ENCODE measurements at places on chromosomes 3 and 15.

DNA sequence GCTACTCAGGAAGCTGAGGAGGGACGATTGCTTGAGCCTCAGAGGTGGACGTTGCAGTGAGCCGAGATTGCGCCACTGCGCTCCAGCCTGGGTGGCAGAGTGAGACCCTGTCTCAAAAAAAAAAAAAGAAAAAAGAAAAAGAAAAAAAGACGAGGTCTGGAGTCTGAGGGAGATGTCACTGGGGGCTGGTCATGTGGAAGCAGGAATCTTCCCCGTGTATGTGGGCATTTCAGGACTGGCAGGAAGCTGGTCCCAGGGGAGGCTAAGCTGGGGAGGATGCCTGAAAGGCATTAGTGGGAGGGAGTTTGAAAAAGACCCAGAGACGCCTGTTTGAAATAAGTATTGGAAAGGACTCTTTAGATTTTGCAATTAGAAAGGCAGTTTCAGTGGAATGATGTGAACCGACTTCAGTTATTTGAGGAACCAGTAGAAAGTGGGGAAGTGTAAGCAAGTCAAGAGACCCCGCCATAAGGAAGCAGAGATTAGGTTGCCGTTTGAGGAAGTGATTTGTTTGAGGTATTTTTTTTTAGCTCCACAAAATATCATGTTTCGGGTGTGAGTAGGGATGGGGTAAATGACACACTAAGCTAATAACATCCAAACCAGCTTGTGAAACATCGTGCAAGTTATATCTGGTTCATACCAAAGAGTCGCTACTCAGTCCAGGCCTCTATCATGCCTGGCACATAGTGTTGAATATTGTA is 55.5 kb downstream of the ST6GAL1 start:
- no peak for DNase-seq

GRCh38 chr3:30729512-30729911 is 123.1 kb downstream of the TGFBR2 start:
- no peak for DNase-seq

DNA sequence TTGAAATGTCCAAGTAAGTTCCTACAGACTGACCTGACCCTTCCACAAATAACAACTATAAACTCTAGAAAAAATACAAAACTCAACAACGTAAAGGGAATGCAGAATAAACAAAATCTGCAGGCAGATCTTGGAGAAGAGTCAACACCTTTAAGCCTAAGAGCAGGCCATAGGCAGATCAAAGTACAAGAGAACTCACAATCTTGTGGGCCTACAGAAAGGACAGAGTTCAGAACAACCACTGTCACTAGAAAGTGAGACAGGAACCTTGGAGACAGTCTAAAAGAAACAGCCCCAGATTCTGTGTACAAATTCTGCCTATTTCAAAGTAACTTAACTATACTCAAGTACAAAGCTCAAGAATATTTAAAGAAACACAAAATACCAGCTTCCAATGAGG is 31.0 kb downstream of the NEK4 start:
- no peak for DNase-seq

- DNase-seq: no peak
These were observed 86.5 kb downstream of the ST6GAL1 start for GRCh38 chr3:187016639-187017345.

DNA sequence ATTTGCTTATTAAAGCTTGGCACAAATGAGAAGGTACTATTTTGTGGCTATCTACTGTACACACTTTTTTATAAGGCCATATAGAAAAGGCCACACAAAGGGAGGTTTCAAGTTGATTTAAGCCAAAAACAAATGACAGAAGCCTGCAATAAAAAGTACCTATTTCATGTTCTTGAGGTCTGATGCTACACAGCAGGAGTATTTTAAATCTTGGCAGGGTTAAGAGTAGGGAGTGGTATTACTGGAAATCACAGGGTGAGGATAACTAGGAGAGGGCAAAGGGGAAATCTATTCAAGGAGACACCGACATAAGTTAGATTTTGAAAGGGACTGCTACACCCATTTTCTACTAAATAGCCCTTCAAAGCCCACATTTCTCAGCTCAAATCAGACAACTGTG is 146.2 kb downstream of the GREM1 start:
- no peak for DNase-seq

- DNase-seq: no peak
These were observed 1.9 kb downstream of the COL8A1 start for GRCh38 chr3:99640214-99640851.

- no peak for DNase-seq
These were observed 563.0 kb upstream of the CCDC54 start for GRCh38 chr3:106814231-106814630.

DNA sequence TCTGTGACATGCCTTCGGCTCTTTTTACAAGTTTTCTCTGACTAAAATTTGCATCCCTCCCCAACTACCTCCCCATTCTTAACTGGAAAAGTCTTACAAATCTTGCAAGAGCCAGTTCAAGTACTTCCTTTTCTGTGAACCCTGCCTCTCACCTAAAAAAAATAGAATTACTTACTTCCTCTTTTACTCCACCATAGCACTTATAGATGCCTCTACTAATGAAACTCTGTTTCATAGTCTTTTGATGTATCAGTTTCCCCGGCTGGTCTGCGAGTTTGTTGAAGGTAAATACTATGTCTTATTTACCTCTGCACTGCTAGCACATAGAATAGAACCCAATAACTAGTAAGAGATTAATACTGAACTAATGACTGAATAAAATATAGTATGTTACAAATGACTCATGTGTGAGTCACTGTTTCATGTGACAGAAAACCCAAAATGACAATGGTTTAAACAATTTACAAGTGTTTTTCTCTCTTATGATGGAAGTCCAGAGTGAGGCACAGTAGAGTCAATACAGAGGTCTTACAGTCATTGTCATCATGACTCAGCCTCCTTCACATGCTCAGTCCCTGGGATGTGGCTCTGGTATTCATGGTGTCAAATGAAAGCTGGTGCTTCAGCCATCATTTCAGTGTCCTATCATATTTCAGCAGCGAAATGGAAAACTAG is 393.5 kb downstream of the RSL24D1 start:
- DNase-seq: peak; percentile 45

DNA sequence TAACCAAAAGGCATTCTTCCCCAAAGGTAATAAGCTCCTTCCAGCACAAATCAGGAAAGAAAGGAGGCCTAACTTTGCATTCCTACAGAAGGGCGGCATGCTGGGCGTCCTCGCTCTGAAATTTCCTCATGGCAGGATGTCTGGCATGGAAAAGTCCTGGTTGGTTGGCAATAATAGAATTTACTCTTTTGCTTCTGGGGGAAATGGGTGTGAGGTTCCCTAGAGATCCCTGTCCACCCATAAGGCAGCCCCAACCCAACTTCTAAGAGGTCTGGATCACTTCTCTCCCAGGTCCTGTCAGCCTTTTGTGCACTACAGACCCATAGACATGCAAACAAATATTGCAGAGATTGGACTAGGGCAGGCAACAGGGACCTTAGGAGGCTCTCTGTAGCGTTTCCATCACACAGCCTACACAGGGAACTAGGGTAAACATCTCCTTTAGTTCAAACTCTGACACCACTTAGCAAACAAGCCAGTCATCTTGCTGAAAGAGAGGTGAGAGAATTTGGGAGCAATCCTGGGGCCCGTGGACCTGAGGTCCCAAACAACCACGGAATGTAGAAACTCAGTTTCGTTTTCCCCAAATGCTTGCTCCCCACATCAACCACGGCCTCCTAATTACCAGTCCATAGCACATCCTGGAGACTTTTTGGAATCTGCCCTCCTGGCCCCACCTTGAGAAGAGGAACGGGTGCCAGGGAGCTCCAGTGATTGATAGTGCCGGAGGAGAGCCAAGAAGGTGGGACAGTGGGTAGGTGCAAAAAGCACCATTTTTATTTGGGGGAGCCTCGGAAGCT is 2.1 kb downstream of the ZIC4 start:
- no peak for DNase-seq

DNA sequence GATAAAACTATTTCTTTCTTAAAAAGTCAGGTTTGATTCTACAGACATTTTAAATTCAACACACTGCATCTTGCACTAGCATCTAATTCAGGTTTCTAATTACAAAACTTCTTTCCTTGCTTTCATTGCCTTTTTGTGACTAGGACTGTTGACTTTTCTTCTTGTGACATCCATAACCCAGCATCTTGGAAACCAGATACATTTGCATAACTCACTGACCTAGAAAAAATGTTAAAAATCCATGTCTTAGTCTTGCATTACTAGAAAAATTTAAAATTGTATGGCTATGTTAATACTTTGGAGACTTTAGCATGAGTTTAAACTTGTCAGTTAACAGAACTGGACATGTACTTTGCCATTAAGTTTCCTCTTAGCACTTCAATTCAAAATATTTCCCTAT is 72.7 kb downstream of the DTWD1 start:
- DNase-seq: no peak

DNA sequence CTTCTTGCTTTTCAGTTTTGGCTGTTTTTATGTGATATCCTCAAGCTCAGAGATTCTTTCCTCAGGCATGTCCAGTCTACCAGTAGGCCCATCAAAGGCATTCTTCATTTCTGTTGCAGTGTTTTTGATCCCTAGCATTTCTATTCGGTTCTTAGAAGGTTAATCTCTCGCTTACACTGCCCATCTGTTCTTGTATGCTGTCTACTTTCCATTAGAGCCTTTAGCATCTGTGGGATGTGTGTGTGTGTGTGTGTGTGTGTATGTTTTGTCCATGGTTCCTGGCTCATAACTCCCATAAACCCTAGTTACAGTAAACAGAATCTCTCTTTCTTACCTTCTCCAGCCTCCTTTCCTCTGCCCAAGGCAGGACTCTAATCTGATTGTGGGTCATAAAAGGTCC is 5.1 kb upstream of the SLC22A13 start:
- DNase-seq: no peak

- DNase-seq: no peak
These were observed 2.3 kb downstream of the CHP1 start for GRCh38 chr15:41233367-41233771.

GRCh38 chr3:7754653-7755441 is 746.8 kb upstream of the LMCD1 start:
- DNase-seq: no peak

DNA sequence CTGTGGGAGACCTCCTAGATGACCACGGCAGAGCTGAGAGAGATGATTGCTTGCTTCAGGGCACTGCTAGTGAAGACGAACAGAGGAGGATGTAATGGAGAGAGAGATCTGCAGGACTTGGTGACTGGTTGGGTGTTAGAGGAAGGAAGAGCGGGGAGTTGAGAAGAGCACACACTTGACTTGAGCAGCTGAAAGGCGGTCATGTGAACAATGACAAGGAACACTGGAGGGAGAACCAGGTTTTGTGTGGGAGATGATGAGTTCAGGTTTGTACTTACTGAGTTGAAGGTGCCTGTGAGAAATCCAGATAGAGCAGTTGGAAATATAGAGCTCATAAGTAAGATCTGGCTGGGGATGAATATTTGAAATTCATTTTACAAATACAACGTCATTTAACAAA is 40.3 kb downstream of the CDAN1 start:
- no peak for DNase-seq

- DNase-seq: no peak
These were observed 350.9 kb downstream of the ZIC1 start for GRCh38 chr3:147760085-147760484.

- DNase-seq: no peak
These were observed 87.2 kb downstream of the EBLN2 start for GRCh38 chr3:73148682-73149081.

GRCh38 chr3:72890166-72890925 is 2.5 kb downstream of the GXYLT2 start:
- no peak for DNase-seq

GRCh38 chr3:88589138-88589537 is 439.4 kb downstream of the C3orf38 start:
- no peak for DNase-seq

GRCh38 chr3:128041344-128041743 is 10.9 kb upstream of the SEC61A1 start:
- no peak for DNase-seq

DNA sequence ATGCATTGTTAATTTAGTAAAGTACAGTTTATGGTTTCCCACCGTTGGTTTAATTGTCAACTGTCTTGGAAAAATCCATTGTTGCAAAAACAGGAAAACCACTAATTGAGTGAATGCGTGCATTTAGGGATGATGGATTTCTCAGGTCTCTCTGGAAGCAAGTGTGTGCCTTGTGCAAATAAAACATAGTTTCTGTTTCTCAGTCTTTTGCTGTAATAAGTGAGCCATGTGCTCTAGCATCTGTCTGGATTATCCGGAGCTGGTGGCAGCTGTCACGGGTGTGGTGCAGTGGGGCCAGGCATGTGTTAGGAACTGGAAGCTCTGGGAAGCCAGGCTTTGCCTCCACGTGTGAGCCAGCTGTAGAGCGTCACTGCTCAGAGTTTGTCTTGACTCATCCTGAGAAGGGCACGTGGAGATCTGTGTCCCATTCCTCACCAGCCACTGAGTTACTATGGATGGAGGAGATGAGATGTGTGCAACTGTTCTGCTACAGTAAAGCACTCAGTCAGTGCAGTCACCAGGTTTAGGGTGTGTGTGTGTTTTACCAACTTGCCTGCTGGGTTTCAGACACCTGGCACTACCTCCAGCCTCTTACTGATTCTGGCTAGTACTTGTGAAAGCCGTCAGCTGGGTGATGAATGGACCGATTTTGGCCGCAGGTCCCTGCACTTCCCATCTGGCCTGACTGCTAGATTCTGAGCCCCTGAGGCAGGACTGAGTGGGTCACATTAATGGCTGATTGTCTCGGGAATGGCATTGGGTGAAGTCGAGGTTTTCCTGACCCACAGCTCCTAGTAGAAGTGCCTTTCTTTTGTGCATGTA is 7.2 kb downstream of the APBA2 start:
- no peak for DNase-seq

- DNase-seq: peak; percentile 61
These were observed 566 bp downstream of the HMCES start for GRCh38 chr3:129278966-129279906.

DNA sequence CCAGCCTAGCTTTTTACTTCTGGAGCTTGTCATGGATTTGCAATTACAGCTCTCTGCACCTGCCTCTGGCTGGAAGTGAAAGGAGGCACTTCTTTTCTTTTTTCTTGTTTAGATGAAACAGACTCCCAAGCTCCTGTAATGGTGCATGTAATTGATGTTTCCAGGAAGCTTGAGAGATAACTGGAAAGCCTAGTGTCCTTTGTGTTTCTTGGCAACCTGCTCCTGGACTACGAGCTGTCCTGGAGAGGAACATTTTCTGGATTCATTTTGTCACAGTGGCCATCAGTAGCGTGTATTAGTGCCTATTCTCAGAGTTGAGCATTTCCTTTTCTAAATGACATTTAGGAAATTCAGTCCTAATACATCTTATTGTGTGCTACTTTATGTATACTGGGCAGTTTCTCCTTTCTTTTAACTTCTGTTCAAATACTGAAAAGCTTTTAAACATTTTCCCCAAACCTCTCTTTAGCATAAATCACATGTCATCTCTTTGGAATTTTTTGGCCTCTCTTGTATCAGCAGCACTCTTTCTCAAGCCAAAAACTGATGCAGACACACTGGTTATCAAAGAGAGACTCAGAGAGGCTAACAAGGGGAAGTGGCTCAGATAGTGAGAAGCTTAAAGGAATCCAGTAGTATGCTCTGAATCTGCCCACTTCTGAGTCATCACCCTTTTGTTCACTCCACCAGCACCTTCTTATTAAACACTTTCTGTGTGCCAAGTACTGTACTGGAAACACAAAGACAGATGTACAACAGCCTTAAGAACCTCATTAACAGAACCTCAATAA is 62.6 kb upstream of the SLC2A2 start:
- peak; percentile 61 for DNase-seq
